ENCODE measurements at places on chromosomes 5 and 9.

GRCh38 chr5:151906246-151906645 lies 18.4 kb downstream of the GLRA1 start:
- no peak for DNase-seq

DNA sequence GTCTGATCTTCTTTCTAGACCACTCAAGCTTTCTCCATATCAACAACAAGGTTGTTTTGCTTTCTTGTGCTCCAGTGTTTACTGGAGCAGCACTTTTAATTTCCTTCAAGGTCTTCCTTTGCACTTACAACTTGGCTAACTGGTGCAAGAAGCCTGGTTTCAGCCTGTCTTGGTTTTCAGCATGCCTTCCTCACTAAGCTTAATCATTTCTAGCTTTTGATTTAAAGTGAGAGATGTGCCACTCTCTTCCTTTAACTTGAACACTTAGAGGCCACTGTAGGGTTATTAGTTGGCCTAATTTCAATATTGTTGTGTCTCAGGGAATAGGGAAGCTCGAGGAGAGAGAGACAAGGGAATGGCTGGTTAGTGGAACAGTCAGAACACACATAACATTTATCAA lies 13.4 kb downstream of the AK3 start:
- DNase-seq, result no peak

GRCh38 chr9:125372441-125373226 lies 111.0 kb downstream of the GAPVD1 start:
- DNase-seq, result no peak

DNA sequence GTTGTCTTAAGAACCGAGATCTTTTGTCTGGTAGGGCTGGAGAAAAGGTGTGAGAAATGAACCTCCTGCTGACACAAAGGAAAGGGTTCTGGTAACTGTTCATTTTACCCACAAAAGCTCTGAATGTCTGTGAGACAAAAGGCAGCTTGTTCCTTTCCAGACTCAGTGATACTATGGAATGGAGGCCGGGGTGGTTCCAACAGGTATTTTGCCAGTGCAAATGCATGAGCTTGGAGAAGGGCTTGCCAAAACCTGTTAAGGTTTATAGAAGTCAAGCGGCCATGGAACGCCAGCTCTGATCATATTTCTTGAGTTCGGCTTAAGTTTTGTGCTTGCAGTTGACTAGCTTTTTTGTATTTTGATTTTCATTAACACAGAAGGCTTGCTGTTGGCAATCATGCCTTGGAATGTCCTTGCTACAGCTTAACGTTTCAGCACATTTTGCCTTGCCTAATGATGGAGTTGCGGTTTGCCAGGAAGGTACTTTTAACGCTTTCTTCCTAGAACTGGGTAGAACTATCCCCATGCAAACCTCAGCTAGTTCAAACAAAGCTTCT lies 328.6 kb downstream of the PIK3R1 start:
- DNase-seq, result no peak

Measured in activated naive CD8-positive, alpha-beta T cell treated with anti-CD3 and anti-CD28 coated beads, Interleukin-2, amount 50 U/mL, for 16 hours (primary cell).